ENCODE measurements at places on chromosomes 12 and 14. TPM values are rescaled to one million over a fixed set of nuclear protein-coding genes. Genes with fewer than 3 reads are reported as not detected.

Gene STAB2
- total RNA-seq = 1.4 TPM

Gene MGST1
- 76.7 TPM for total RNA-seq

Gene AACS
- total RNA-seq = 12.5 TPM

Gene SMIM41
- not detected for total RNA-seq

Gene COX8C
- not detected for total RNA-seq

Gene IFNG
- not detected for total RNA-seq

Gene PPM1A
- 27.5 TPM for total RNA-seq

Gene HVCN1
- 3.2 TPM for total RNA-seq

Gene ACRBP
- 0.16 TPM for total RNA-seq

Gene AMDHD1
- 0.16 TPM for total RNA-seq

Gene ACSM4
- not detected for total RNA-seq

Gene CLEC1B
- not detected for total RNA-seq

Gene NRIP2
- 0.64 TPM for total RNA-seq

Gene MYBPC1
- 1.4 TPM for total RNA-seq

Gene BDKRB1
- not detected for total RNA-seq

Gene BIN2
- total RNA-seq = not detected

Gene C3AR1
- not detected for total RNA-seq

Gene CD27
- total RNA-seq = not detected

Gene CISTR
- total RNA-seq = not detected

Gene SLC39A5
- not detected for total RNA-seq

Gene KRT4
- total RNA-seq = not detected

Gene KERA
- not detected for total RNA-seq

Gene TRPV4
- 0.08 TPM for total RNA-seq

Gene NID2
- total RNA-seq = 50.9 TPM

Gene HEATR5A
- 22.4 TPM for total RNA-seq

Gene BCL2L2
- 22.0 TPM for total RNA-seq

Gene LBHD2
- 2.7 TPM for total RNA-seq

Gene PIWIL1
- total RNA-seq = not detected

Gene CD4
- total RNA-seq = not detected

Gene RNASE3
- not detected for total RNA-seq

Gene SDR9C7
- total RNA-seq = 0.16 TPM
